ENCODE measurements at places on chromosomes 6 and 20. TPM values are rescaled to one million over a fixed set of nuclear protein-coding genes. Genes with fewer than 3 reads are reported as not detected.

COX4I2 gene
- not detected for total RNA-seq

OOEP gene
- total RNA-seq = not detected

NT5E gene
- total RNA-seq = 6.9 TPM

PAX1 gene
- not detected for total RNA-seq

CALHM5 gene
- total RNA-seq = 0.25 TPM

DLL1 gene
- total RNA-seq = 9.1 TPM

GRIK2 gene
- 78.2 TPM for total RNA-seq

PPP1R3G gene
- total RNA-seq = 1.5 TPM

DYNLT2 gene
- 3.2 TPM for total RNA-seq

NKAIN4 gene
- 9.6 TPM for total RNA-seq

CST4 gene
- total RNA-seq = not detected

TEAD3 gene
- total RNA-seq = 0.74 TPM

RTF2 gene
- total RNA-seq = 38.4 TPM

CTAGE9 gene
- not detected for total RNA-seq

C6orf15 gene
- total RNA-seq = not detected

MDFI gene
- total RNA-seq = 8.4 TPM

VARS2 gene
- 23.4 TPM for total RNA-seq
